Right hindlimb (tissue), 1 donor: ENCODE measurements at places on chromosomes 12 and 14.

- DNase-seq = no peak
Observed at GRCh38 chr12:31298515-31298910, 27.4 kb downstream of the SINHCAF start.

DNA sequence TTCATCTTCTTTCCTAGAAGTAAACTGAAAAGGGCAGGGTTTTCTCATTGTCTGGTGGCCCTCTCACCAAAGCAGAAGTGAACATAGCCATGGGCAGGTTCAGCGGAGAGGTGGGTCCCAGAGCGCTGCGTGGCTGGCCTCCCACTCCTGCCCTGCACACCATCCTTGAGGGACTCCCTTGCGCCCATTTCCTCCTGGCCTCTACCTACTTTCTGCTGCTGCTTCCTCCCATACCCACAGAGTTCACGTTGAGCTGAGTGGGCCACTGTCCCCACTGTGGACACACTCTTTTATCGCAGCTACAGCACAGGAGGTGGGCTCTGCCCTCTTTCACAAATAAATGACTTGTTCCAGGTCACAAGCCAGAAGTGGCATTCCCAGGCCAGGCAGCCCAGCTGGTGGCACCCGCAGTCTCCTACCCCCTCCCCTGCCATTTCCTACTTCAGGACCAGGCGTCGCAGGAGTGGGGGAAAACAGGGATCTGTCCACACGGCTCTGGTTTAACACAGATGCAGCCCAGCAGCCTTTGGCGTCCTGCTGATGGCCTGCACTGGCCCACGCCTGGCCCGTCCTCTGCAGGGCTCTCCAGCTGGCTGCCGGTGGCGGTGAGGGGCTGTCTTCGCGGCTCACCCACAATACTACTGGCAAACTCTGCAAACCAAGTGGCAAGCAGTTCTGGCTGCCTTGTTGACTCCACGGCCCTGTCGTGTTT, 4.9 kb downstream of the SIVA1 start:
- DNase-seq = no peak

DNA sequence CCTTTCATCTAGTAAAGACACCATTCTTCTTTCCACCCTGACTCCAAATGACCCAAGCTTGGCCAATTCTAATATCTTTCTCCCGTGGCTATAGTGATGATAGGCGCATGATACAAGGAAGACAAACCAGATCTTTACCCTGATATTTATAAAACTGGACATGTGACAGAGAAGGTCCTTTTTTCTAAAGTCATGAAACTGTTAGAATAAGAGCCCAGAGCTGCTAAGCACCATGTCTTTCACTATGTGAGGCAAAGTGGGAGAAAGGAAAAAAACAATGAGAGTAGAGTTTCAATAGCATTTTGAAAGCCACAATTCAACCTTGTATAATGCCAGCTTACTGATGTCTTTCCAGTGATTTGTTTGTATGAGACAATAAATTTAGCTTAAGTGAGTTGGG, 212.4 kb downstream of the RASSF9 start:
- no peak for DNase-seq

- no peak for DNase-seq
Observed at GRCh38 chr12:131511391-131511802, 199.5 kb upstream of the SFSWAP start.

DNA sequence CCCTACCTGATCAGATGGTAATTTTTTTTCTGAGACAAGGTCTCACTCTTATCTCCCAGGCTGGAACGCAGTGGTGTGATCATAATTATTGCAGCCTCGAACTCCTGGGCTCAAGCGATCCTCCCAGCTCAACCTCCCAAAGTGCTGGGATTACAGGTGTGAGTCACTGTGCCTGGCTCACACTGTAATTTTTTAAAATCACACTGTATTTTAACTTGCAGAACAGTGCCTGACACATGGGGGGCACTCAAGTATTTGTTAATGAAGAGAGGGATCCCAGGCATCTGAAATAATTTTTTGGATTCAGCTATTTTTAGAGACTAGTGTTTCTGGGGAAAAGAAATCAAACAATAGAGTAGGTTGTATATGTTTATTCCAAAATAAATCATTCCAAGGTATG, 21.7 kb downstream of the LIMA1 start:
- DNase-seq = no peak

GRCh38 chr14:55399852-55400251, 11.8 kb downstream of the ATG14 start:
- DNase-seq = no peak

DNA sequence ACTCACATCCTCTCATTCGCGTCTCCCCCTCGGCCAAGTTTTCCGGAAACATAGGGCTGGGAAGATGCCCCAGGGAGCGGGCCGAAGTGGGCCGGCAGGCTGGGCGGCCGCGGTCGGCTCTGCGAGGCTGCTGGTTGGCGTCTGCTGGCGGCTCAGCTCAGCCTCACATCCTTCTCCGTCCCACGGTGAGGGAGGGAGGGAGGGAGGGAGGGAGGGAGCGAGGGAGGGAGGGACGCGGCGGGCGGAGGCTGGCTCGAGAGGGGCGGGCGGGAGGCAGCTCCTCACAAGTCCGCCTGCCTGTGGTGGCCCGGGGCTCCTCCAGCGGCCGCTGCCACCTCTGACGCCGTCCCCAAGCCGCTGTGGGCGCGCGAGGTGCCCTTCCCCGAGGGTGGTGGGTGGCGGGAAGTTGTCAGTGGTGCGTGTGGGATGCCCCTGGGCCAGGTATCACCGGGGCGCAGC, 93.8 kb downstream of the RFLNA start:
- DNase-seq = peak; percentile 95

DNA sequence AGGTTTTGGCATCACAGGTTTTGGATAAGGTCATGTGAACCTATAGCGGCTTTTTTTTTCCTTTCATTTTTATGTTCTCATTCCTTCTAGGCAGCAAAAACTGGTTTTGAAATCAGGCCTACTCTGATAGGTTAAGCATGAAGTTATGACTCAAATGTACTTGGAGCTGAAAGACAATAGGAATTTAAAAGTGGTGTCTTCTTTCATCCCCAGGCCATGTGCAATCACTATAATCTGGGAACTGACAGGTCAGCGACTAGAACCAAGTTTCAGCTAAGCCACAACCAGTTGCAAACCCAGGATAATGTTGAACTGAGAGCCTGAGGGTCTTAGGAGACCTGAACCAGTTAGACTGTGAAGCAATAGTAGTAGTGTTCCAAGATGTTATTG, 74.3 kb downstream of the ANO6 start:
- DNase-seq = no peak

DNA sequence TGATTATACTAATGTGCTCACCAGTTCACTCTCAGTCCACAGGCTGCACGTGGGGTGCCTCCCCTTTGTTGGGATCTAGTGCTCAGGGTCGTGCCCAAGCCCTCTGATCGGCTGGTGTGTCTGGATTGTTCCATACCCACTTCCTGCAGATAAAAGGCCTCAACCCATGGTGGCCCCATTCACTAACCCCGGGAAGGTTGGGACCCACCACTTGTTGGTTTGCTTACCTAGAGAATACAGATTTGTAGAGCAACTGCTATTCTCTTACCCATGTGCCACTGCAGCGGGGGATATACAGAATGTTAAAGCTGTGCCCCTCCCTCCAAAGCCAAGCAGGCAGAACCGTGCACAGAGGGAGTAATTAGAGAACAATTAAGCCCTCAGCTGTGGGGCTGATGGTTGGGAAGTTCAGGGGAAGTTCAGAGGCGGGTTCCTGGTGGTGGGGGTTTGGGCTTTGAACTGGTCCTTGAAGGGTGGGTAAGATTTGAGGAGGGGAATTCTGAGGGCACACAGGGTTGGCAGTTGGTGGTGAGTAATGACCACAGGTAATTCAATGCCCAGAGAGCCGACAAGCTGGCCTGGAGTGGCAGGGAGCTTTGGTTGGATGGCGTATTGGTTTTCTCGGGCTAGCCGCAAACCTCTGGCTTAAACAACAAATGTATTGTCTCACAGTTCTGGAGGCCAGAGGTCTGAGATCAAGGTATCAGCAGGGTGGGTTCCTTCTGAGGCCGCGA, 68.8 kb downstream of the ADCK1 start:
- DNase-seq = no peak

GRCh38 chr12:96445691-96446583, 43.4 kb upstream of the CFAP54 start:
- DNase-seq = no peak

DNA sequence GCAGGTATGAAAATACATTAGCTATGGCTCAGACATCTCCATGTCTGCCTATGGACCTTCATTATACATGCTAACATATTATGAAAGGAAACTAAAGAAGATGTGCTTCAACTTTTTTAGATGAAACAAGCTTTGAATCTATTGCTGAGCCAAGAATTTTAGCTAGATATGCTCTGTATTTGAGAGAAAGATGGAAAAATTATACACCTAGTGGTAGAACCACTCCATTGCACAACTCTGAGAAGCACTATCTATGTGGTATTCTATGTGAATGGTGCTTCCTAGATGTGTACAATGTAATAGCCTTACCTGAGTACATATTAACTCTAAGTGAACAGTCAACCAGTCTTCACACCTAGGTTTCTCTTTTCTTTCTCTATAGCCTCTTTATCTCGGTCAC, 17.3 kb downstream of the EPYC start:
- DNase-seq = no peak

DNA sequence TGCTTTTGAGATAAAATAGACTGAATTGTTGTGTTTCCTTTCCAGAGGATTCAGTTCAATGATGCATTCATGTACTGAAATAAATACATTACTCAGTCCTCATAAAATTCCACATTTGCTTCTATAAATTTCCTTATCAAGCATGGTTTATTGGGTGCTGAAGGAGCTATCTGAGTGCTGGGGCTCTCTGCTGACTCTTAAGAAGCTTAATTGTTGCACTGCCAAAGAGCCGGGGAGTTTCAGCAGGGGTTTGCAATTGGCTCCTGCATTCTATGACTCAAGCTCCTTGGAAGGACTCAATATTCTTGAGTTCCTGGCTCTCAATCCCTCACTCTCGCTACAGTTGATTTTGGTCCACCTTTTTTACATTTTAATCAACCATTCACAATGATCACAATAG, 69.8 kb upstream of the PYGL start:
- peak; percentile 58 for DNase-seq
